ENCODE measurements at places on chromosomes 12 and 14.

DNA sequence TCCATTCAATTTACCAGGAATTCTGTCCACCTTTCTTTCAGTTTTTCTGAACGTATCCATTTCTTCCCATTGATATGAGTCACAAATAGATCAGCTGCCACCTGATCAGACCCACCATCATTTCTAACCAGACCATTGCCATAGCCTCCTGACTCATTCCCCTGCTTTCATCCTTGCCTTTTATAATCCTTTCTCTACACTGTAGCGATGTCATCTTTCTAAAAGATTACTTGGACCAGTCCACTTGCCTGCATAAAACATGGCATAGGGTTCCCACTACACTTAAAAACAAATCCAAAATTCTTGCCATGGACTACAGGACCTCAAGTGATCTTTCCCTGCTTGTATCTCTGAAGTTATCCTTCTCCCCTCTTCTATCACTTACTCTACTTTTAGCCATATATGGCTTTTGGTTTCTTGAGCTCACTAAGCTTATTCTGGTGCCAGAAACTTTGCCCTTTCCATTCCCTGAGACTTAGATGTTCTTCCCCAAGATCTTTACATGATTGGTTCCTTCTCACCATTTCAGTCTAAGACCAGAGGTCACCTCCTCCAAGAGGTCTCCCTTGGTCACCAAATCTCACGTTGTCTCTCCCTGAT is 149.5 kb upstream of the KRR1 start:
- no peak for DNase-seq

- no peak for DNase-seq
Measured at GRCh38 chr12:52307836-52308805, 13.1 kb downstream of the KRT83 start.

DNA sequence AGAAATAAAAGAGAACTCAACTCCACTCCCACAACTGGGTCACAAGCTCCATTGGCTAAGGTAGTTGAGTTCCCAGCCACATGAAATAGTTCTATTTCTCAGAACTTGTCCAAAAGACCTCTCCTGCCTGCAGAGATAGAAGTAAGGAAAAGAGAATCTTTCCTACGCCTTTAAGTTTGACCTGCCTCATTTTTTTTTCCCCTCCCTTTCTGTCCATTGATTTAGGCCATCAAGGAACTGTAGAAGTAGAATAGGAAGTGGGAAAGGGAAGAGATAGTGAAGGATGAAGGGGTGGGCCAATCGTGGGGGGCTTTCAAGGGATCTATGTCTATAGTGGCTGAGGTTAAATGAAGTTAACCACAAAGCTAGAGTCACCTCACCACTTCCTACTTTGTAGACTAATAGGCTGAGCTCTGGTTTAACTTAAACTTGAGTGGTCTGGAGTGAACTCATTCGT is 13.9 kb upstream of the NUDT4 start:
- no peak for DNase-seq

GRCh38 chr12:52061470-52062166 is 8.2 kb upstream of the ATG101 start:
- no peak for DNase-seq

GRCh38 chr14:73173092-73173735 is 36.9 kb downstream of the PSEN1 start:
- DNase-seq: no peak

- no peak for DNase-seq
Measured at GRCh38 chr14:58912799-58913432, 275.2 kb downstream of the DACT1 start.

DNA sequence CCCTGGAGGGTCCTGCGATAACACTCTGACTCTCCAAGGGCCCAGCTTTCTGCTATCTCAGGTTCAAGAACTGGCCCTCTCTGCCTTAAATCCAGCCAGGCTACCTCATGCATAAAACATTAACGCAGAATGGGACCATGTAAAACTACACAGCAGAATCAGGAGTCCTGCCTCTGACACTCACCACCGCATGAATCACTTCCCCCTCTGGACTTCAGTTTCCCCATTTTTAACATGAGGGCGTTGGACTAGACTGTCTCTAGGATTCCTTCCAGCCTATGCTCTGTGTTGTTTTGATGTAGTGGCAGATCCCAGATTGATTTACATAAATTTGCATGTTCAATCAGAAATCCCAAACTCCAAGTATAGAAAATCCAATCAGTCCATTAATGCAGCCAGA is 3.3 kb downstream of the NCKAP5L start:
- no peak for DNase-seq

- DNase-seq: no peak
Measured at GRCh38 chr12:89179983-89180382, 172.3 kb downstream of the DUSP6 start.

Measured in 8988T (cell line).